Fibroblast of gingiva (primary cell): ENCODE measurements at places on chromosomes 1 and 21.

DNA sequence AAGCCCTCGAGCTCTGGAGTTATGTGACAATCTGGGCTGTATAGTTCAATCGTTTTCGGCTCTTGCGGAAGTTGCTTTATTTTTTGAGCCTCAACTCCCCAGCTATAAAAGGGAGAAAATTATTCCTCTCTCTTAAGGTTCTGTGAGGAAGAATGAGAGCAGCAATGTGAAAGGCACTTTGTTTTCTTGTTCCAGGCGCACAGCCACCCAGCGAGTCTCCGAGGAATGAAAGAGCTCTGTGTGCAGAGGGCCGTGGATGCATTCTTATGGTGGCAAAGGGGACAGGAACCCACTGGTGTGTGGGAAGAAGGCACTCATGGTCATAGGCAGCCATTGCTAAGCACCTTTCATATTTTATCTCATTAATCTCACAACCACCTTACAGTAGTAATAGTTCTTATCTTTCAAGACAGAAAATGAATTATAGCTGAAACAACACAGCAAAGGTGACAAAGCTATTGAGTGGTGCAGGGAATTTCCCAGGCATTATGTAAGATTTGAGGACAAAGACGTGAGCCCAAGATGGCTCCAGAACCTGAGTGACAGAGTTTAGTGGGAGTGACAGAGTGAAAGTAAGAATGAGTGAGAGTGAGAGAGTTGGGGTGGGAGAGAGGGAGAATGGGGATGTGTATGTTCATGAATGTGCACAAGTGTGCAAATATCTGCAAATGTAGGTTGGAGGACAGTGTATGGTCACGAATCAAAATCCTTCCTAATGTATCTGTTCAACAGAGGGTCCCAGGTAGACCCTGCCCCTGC is 9.4 kb downstream of the CYP2J2 start:
- DNase-seq = no peak

DNA sequence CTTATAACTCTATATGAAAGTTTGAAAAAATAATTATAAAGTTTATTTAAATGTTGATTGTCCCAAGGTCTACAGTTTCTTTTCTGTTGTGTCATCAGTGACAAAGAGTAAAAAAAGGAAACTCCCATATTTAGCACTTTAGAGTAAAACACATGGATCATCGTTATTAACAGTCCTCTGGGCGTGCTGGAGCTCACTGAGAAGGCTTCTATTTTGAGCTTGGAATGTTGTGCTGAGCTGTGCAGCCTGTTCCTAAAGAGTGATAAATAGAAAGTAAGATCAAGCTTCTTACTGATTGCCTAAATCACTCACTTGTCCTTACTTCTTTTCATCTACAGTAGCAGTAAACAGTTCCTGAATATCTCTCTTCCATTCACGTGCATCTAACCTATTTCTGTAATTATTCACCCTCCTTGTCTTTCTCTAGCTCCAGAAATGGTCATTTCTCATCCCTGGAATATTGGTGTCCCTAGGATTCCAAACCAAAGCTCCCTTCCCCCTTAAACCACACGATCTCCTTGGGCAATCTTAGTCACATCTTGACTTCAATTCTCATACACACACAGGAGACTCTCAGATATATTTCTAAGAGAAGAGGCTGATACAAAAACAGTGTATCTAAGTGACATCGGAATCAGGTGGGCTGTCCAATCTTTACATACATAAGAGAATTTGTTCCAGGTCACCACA is 11.9 kb downstream of the GBP5 start:
- no peak for DNase-seq

DNA sequence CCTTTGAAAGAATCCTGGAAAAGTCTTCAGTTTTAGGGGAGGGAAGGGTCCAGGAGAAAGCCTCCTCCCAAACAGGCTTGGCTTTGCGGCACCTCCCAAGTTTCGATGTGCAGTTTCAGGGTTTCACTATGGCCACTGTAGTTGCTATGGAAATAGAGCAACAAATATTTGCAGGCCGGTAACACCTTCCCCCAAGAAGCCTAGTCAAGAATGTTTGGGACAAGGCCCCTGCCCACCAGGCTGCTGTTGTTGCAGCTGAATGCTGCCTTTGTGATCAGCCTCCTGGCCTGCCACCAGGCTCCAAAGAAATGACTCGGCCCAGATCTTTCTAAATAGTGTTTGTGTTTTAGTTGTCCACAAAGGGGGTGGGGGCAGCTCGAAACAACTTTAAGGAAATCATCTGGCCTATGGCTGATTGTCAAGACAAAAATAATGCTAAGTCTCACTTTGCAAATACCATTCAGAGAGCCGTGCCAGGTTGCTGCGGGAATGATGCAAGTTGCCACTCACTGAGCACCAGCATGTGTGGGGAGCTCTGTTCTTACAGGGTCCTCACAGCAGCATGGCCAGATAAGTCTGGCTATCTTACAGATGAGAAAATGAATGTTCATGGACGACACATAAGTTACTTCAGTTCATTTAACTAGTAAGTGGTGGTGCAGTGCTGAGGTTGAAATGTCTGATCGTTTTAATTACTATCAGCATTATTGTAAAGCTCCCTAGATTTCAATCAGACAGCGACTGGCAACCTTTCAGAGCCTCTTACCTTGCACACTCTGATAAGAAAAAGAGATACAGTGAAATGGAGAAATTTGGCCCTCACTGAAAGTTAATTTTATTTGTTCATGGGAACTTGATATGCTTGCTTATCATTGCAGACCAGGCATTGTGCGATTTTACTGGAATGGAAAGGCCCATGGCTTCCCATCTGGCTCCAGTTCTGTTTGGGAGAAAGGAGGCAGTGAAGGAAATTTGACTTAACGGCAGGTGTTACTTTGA is 91.2 kb upstream of the JUN start:
- DNase-seq = peak; percentile 76

GRCh38 chr1:23548704-23549143 is 10.6 kb downstream of the ID3 start:
- peak; percentile 52 for DNase-seq

DNA sequence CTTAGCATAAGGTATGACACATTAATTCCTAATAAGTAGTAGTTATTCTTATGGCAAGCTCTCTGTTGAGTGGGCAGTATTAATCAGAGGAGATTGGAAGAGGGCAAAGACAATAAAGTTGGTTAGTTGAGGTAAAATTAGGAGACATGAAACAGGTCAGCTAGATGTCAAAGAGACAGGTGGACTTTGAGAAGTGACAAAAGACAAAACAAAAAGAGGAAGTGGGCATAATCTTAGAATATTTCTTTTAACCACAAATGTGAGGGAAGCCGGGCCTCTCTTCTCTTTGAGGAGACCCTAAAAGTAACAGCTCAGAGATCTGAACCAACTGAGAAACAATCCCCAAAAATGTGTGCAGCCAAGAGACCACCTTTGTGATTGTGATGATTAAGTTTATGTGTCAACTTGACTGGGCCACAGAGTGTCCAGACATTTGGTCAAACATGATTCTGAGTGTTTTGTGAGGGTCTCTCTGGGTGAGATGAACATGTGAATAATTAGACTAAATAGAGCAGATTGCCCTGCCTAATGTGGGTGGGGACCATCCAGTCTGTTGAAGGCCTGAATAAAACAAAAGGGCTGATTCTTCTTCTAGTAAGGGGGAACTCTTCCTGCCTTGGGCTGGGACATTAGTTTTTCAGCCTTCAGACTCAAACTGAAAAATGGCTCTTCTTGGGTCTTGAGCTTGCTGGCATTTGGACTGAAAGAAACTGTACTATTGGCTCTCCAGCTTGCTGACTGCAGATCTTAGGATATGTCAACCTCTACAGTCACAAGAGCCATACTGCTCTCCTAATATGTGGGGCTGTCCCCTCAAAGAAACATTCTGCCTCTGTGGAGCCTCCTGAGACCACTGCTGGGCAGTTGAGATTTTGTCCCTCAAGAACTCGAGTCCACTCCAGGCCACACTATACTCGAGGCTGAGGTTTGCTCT is 40.0 kb downstream of the FCRL5 start:
- DNase-seq = no peak

GRCh38 chr1:100893718-100894117 is 924 bp downstream of the EXTL2 start:
- no peak for DNase-seq

GRCh38 chr1:174704300-174704699 is 256.5 kb downstream of the GPR52 start:
- DNase-seq = no peak

DNA sequence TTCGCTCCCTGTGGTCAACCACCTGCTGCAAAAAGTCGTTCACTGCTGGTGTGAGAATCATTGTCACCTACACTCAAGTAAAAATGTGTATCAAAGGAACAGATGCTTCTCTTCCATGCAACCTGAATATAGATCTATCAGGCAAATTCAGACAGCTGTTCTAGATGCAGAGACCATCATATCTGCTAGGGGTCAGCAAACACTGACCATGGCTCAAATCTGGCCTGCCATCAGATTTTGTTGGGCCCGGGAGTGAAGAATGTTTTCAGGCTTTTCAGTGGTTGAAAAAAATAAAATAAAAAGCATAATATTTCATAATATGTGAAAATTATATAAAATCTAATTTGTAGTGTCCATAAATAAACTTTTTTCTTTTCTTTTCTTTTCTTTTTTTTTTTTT is 199.6 kb downstream of the RGS7 start:
- DNase-seq = no peak

- DNase-seq = no peak
These were observed 89.8 kb downstream of the KIF14 start for GRCh38 chr1:200530623-200531261.

GRCh38 chr1:25836695-25837094 is 16.9 kb downstream of the MTFR1L start:
- DNase-seq = no peak

GRCh38 chr1:167533851-167534300 is 15.5 kb upstream of the CD247 start:
- peak; percentile 8 for DNase-seq

DNA sequence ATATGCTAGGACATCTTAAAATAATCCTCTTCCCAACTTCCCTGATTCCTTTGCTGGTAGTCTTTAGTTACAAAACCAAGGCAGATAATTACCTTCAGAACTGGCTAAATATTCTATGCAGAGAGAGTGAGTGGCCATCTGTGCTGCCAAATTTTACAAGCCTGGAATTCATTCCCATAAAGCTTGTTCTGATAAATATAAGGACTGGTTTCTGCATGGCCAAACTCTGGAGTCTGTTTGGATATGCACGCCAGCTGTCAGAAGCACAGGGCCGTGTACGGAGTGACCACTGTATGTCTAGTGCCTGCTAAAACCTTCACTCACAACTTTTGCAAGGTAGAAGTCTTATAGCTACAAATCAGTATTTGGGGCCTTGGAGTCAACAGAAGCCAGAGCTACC is 66.5 kb upstream of the RAVER2 start:
- DNase-seq = no peak

DNA sequence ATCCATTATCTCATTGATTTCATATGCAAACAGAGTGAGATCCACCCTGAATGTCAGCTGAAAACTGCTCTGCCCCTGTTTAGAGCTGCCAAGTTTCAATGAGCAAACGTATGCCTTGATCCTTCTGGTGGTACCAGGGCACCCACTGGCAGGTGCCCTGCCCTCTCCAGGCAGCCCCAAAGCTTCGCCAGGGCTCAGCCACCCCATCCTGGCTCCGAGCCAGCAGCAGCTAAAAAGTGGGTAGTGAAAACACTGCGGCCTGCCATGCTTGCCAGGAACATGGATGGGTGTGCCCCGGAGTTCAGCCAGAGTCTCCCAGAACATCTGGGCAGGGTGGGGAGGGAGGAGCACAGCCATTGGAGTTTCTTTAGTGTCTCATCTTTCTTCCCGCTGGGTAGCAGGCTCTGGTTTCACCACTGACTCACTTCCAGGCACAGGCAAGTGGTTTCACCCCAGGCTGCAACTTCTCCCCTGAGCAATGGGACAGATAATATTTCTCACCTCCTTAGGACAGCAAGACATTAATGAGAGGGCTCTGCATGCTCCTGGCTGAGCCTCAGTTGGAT is 8.1 kb upstream of the LMX1A start:
- peak; percentile 65 for DNase-seq

DNA sequence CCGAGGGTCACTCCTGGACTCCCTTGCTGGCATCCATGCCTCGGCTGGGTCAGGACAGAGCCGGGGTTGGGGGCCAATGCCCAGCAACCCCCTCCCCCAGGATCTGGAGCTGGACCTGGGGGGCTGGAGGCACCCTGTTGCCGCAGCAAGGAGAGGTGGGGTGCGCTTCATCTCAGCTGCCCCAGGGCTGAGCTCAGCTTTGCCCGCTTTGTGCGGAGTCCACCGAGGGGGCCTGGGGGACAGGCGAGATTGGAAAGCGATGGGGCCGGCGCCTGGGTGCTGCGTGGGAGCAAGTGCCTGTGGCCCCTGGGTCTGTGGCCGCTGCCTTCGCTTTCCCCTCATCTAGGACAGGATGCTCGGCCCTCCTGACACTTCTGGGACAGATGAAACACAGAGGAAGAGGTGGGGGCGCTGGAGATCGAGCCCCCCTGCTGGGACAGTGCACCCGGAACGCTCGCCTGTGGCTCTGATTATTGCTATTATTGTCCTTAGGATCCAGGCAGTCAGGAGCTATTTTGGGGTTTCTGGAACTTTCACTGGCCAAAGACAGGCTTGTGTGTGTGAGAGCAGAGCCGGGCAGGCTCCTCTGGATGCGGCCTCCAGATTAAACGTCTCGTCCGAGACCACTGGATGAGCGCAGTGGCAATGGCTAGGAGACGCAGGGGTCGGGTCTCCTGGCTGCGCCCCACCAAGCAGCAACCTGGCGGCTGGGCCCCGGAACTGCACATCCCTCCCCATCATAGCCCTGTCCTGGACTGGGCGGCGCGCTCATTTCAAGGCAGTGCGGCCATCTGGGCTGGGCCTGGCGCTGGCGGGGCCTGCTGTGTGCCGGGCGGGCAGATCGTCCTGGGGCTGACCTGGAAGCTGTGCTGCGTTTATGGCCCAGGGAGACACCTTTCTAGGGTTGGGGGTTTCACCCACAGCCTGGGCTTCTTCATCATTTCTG is 13.8 kb downstream of the PRDM16 start:
- DNase-seq = no peak

GRCh38 chr1:167086033-167086432 is 4.1 kb downstream of the GPA33 start:
- DNase-seq = no peak

GRCh38 chr1:208040821-208041297 is 129.9 kb upstream of the CD34 start:
- no peak for DNase-seq

GRCh38 chr1:208874915-208875314 is 630.7 kb upstream of the PLXNA2 start:
- DNase-seq = no peak

DNA sequence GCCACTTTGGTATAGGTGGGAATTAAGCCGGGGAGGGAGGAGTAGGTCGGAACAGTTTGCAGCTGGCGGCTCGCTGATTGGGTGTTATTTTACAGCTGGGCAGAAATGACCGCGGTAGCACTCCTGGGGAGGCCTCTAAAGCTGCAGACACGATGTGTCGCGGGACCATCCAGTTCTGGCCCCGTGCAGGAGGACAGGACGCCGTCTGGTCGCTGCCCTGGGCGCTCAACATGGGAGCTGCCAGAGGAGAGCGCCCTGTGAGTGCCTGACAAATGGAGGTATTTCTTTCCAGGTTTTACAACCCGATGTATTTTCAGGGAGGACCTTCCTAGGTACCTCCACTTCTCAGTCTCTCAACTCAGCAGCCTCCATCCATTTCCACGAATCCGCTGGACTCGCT is 46.2 kb downstream of the CDC7 start:
- DNase-seq = no peak
